ENCODE measurements at places on chromosomes 1 and 21.

- DNase-seq = no peak
Observed at GRCh38 chr1:77742011-77742555, 17.6 kb downstream of the USP33 start.

- no peak for DNase-seq
Observed at GRCh38 chr1:7224081-7224534, 438.9 kb downstream of the CAMTA1 start.

DNA sequence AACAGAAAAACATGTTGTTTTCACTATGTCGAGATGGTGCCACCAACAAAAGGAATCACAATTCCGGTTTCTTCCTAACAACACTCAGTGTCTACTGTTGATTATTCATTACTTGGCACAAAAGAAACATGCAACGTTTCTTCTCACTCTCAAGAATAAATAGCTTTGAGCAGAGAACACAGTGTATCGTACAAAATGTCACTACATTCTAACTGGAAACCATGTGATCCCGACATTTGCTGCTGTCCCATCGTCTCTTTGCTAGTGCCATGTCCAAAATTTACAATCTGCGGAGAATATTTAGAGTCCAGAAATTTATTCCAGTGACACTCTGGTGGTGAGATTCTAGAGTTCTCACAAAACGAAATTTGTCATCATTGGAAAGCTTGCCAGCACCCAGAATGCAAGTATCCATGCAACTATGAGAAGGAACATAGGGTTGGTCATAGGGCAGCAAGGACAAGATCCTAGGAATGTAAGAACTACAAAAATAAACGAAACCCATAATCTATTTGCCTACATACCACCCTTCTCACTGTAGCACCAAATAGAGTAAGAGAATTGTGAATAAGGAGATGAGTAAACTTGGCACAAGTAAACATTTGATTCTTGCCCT lies 505.1 kb downstream of the LTN1 start:
- DNase-seq = no peak

DNA sequence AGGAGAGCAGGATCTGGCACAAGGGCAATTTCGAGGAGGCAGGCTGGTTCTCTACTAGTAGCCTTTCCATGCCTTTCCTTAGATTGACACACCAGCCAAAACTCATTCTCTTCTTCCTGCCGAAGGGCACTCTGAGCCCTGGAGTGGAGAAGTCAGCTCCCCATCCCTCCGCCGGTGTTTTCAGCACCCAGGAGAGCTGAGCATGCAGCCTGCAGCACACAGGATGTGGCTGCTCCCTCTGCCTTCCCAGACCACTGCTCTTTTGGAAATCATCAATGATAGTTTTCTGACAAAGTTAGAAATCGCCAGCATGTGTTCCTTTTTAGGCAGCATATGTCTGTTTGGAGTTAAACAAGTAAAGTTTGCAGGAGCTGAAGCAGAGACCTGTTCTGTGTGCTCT lies 11.7 kb downstream of the RNU5D-1 start:
- DNase-seq = no peak

DNA sequence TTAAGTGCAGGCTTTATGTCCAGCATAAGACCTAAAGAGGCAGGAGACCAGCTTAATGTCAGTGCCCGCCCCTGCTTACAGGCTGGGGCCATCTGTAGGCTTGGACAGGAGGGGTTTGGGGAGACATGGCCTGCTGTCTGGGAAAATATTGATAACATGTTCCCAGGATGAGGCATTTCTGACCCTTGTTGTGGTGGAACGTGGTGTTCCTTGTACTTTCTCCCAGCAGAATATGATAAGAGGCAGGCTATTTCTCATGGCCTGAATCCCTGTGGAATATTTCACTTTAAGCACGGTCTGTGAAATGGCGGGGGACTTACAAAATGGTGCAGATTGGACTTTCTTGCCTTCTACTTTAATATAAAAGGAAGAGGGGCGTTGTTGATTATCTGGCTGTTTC lies 41.9 kb upstream of the PLA2G5 start:
- no peak for DNase-seq
